Ovary (tissue), 10 donors: ENCODE measurements at places on chromosomes 6 and 20.
A peak's percentile ranks its signal among the peaks of the same experiment; 100 is the strongest.

DNA sequence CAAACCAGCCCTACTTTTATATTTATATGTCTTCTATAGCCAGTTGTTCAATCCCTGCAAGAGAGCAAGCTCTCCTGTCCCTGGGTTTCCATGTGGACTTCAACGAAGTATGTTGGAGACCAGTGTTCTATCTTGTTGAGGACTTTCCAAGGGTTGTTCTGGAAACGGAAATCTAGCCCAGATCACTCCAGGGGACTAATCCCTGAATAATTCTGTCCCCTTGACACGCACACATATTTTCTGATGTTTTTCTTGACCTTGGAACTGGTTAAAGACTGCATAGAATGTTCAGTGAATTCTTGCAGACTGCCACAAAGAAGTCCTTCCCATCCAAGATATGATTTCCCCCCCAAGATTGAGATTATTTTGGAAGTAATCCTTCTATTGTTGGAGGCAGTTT lies 9.5 kb upstream of the MYLK2 start:
- no peak for DNase-seq

DNA sequence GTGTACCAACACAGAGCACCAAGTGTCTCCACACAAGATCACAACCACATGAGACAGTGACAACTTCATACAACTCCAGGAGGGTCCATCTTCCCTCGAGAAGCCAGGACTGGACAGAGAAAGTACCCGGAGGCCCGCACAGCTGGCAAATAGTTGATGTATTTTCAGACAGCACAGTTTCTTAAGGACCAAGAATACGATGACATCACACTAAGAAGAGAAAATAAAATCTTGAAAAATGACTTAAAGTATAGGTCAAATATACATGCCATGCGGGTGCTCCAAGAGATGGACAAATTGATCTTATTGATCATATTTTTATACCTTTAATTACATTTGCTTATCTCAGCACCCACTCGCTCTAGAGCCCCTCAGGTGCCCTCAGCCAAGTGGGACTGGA lies 145.5 kb downstream of the RNASET2 start:
- no peak for DNase-seq

GRCh38 chr6:132354517-132355167 lies 46.6 kb downstream of the MOXD1 start:
- no peak for DNase-seq

DNA sequence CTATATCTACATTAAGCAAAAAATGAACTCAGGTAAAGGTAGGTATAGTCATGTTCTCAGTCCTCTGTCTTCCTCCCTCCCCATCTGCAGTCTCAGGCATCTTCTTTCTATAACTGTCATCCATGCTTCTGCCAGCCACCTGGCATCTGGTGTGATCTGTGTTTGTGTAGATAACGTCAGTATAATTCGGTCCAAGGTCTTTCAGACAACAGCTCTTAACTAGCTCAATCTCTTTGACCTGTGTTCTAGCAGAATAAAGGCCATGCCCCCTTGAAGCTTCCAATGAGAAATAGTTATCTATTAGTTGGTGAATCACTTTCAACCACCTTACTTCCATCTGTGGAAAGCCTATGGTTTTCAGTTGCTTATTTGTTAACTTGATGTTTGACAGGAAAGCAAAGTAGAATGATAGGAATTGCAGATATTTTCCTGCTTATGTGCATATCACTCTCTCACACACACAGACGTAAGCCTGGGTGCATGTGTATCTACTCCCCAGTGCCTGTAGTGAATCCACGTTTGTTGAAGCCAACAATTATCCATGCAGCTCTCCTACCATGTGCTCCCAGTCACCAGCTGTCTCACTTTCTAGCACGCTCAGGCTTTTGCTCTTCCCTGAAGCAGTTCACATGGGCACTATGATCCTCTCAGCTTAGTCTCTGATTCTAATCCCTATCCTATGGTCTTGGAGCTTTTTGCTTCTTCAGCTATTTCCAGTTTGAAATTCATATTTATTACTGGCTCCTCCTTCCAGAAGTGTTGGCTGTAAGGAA lies 433.7 kb upstream of the MANEA start:
- no peak for DNase-seq

- DNase-seq: no peak
Measured at GRCh38 chr6:105894556-105894955, 191.6 kb upstream of the PRDM1 start.

GRCh38 chr6:106163446-106163965 lies 77.4 kb downstream of the PRDM1 start:
- no peak for DNase-seq

- no peak for DNase-seq
Measured at GRCh38 chr20:57678340-57678739, 31.5 kb downstream of the PMEPA1 start.

DNA sequence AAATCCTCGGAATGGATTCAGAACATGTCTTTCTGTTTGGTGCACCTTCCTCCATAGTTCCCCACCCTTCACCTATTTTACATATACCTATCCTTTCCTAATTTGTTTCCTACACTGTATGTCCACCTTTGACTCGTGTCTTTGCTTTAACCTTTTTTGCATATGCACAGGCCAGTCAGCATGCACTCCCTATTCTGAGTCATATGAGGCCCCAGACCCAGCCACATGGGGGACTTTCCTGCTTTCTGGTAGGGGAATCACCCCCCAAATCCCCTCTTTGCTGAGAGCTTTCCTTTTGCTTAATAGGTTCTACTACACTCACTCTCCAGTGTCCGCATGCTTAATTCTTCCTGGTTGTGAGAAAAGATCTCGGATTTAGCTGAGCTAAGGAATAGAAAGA lies 393.8 kb upstream of the IMPG1 start:
- no peak for DNase-seq

- DNase-seq: no peak
Measured at GRCh38 chr6:42659806-42660205, 62.6 kb downstream of the PRPH2 start.

GRCh38 chr6:166911248-166911677 lies 45.1 kb downstream of the RNASET2 start:
- no peak for DNase-seq

DNA sequence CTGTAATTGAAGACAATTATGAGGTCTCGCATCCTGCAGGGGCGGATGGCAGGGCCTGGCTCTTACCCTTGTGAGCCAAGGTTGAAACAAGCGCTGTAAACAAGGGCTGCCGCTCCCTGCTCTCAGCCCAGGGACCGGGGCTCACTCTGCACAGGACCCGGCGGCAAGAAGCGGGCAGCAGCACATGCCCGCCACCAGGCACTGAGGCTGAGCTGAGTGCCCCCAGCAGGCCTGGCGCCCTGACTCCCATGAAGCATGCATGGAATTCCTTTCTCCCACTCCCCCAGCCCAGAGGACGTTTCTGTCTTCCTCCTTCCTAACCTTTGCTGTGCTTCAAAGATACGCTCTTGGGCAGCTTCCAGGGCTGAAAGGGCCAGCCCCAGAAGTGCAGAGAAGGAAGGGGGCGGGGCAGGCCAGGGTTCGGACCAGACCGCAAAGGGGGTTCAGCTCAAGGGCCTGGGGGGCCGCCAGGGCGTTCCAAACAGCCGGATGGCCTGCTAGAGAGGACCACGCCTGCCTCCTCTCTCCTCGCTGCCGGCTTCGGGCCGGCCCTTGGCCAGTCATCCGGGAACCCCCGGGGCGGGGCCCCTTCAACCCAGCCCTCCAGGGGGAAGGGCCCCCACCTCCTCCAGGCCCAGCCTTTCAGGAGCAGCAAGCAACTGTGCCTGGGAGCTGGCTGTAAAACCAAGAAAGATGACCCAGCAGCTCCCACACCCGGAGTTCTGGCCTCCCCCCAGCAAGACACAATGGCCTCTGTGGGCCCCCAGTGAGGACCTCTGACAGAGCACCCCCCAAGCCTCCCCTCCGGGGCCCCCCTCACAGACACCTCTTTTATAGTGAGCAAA lies 109.9 kb downstream of the NOL4L start:
- DNase-seq: peak; percentile 99

GRCh38 chr6:106249658-106250057 lies 75.9 kb downstream of the ATG5 start:
- DNase-seq: no peak

DNA sequence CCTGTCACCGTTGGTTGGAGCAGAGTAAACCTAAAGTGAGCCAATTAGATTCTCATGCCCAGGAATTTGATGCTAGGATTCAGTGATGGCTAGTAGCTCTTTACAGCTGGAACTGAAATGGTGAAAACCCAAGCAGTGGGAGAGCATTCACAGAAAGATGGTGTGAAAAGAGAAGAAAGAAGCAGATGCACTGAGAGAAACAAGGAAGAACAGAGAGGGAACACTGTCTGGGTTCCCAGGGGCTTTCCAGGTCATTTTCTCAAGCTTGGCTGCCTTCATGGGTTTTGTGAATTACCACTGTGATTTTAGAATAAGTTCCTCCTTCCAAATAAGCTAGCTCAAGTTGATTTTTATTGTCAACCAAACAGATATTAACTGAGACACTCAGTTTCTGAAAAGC lies 104.1 kb upstream of the AKIRIN2 start:
- no peak for DNase-seq

DNA sequence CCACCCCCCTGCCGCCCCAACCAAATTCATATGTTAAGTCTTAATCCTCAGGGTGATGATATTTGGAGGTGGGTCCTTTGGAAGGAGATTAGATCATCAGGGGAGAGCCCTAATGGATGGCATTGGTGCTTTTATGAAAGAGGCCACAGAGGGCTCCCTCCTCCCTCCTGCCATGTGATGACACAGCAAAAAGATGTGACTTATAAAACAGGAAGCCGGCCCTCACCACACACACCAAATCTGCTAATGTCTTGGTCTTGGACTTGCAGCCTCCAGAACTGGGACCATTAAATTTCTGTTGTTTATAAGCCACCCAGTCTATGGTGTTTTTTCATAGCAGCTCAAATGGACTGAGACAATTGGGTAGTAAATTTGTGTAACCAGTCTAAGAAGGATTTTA lies 176.3 kb downstream of the ADGRG6 start:
- DNase-seq: no peak

DNA sequence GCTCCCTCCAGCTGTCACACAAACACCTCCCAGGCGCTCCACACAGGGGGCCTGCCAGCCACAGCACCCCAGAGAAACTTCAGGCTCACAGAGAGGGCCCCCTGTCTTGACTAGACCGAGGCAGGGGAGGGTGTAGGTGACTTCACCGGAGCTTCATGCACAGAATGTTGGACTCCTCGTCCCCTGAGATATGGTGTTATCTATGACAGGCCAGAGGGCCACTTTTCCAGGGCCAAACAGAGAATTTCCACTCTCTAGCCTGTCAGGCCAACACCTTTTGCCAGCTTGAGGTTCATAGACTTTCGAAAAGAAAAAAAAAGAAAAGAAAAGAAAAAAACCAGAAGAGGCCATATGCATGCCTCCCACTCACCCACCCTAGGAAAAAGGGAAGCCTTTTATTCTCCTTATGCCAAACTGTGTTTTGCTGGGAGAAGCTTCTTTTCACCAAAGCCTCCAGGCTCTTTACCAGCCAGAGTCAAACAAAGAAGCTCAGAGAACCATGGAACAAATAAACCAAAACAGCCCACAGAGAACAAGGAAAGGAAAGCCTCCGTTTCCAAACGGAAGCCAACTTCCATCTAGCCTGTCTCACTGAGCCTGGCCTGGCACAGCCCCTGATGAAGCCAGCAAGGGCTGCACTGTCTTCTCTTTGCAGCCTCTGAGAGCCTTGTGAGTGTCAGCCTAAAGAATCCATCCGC lies 313.2 kb upstream of the JARID2 start:
- DNase-seq: no peak

- DNase-seq: no peak
Measured at GRCh38 chr6:73943930-73944652, 248.1 kb downstream of the CD109 start.

GRCh38 chr6:81204731-81205130 lies 547.8 kb downstream of the TENT5A start:
- no peak for DNase-seq

DNA sequence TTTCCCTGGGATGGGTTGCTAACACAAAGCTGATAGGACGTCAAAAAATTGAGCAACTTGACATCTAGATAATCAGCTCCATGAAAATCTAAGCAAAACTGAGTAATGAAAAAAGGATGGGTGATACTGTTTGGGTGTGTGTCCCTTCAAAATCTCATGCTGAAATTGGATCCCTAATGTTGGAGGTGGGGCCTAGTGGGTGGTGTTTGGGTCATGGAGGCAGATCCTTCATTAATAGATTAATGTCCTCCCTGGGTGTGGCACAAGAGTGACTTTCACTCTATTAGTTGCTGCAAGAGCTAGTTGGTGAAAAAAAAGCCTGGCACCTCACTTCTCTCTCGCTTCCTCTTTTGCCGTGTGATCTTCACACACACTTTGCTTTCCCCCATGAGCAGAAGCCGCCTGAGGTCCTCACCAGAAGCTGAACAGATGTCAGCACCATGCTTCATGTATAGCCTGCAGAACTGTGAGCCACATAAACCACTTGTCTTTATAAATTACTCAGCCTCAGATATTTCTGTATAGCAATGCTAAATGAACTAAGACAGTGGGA lies 160.9 kb downstream of the FRK start:
- DNase-seq: no peak

DNA sequence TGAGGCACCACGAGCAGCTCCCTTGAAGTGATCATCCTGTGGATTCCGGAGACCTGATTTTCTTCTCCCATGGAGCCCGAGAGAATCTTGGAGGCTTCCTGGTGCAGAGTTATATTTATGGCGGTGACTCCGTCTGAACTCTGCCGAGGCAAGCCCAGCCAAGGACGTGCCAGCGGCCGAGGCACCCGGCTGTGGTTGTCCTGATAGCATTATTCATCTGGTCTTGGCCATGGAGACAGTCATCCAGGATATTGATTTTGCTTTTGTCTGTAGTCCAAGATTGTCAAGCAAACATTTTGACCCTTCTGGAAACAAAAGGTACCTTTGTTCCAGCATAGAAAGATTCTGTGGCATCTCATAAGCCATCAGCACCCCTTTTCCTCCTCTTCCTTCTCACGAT lies 163.3 kb downstream of the SCML4 start:
- DNase-seq: no peak

DNA sequence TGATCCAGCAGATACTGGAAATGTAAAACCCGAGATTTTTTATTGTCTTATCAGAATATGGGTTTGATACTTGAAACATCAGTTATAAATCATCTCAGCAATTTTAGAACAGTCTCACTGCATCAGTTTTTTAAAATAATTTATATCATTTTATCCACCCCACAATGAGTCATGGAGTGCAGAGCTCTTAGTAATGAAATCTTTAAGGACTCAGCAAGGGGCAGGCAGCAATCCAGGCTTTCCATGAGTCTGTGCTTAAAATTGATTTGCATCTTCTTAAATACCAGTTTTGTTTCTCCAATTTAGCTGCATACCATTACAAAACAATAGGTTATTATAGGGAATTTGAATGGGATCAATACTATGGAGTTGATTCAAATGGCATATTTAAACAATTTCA lies 832.3 kb downstream of the C6orf118 start:
- no peak for DNase-seq

GRCh38 chr20:36728986-36729385 lies 16.9 kb downstream of the NDRG3 start:
- DNase-seq: no peak

DNA sequence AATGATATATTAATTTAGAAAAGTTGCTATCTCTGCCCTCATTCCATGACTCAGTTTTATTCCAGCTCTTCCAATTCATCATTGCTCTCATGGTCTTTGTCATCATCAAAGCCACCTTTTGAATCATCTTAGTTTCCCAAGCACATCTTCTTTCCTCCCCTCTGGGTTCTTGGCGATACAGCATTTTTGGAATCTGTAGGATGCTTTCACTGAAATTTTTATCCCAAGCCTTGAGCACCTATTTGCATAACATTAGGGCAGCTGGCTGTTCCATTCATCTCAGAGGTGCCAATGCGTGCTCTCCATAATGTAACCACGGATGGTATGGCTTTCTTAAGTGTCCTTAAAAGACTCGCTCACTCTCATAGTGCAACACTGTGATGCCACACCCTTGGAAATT lies 100.4 kb downstream of the SNX5 start:
- DNase-seq: no peak

- DNase-seq: no peak
Measured at GRCh38 chr20:63552481-63553249, 1.3 kb upstream of the FNDC11 start.
